Heart left ventricle (tissue), 16 donors: ENCODE measurements at places on chromosomes 12 and 14. TPM values are rescaled to one million over a fixed set of nuclear protein-coding genes. Genes with fewer than 3 reads are reported as not detected.

DNA sequence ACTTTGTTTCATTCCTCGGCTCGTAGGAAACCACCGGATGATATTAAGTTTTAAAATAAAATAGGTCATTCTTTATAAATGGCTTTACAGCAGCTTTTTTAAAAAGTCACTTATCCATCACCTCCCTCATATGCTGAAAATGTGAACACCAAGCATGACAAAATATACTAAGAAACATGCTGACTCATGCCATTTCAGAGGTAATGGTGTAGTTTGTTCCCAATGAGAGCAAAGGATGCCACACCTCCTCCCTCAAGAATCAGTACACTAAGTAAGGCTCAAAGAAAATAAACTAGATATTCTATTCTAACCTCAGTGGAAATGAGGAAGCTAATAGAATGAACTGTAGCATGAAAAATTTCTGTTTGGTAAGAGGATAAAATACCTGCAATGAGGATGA, 5.5 kb upstream of the DIO2 start:
- DNase-seq: no peak

DNA sequence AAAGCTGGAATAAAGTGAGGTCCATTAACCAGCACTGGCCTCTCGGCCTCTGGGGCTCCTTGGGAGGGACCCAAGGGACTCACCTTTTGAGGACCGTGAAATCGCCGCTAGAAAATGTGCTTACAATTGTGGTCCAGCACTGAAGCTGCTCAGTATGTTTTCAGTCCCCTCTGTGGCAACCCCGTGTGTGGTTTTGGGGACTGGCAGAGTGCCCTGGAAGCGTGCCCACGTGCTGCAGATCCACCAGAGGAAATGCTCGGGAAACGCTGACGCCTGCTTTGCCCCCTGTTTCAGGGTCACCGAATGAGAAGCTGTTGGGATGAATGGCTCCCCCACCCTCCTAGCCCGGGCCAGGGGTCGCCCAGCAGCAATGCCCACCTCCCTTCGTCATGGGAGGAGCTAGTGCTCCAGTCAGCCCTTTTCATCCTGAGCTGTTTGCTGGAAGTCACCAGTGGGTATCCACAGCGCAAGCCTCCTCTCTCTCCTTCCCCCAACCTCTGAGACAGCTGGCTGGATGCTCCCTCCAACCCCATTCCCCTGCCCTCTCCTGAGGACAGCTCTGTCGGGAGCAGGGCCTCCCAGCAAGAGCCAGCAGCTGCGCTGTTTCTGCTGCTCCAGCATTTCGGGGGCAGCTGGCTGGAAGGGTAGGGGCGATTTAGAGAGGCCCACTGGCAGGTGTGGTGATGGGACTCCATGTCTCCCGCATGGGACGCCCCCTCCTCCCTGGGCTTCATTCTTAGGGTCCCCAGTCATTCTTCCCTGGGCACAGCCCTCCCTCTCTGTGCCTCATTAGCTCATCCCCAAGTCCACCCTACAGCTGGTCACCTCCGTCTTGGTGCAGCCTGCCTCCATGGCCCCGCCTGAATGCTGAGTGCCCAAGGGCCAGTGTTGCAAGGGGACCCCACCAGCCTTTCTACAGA, 33.2 kb upstream of the PPP1R13B start:
- peak; percentile 85 for DNase-seq

GRCh38 chr14:32472512-32473463, 143.7 kb downstream of the AKAP6 start:
- DNase-seq: no peak

- DNase-seq: no peak
Observed at GRCh38 chr14:77691259-77691658, 16.6 kb downstream of the ALKBH1 start.

- no peak for DNase-seq
Observed at GRCh38 chr12:72605975-72606374, 333.8 kb downstream of the TRHDE start.

The WNT1 gene
- 0.29 TPM for total RNA-seq

The KERA gene
- not detected for total RNA-seq
